AG09319 (cell line): ENCODE measurements at places on chromosomes 5 and 9.

- DNase-seq = no peak
These were observed 176.9 kb upstream of the WWC1 start for GRCh38 chr5:168114444-168115017.

GRCh38 chr9:116724123-116724522 is 37.0 kb downstream of the TRIM32 start:
- no peak for DNase-seq

- no peak for DNase-seq
These were observed 94.3 kb downstream of the RPS23 start for GRCh38 chr5:82183828-82184227.

GRCh38 chr9:86519066-86519615 is 164.9 kb upstream of the TUT7 start:
- DNase-seq = no peak

DNA sequence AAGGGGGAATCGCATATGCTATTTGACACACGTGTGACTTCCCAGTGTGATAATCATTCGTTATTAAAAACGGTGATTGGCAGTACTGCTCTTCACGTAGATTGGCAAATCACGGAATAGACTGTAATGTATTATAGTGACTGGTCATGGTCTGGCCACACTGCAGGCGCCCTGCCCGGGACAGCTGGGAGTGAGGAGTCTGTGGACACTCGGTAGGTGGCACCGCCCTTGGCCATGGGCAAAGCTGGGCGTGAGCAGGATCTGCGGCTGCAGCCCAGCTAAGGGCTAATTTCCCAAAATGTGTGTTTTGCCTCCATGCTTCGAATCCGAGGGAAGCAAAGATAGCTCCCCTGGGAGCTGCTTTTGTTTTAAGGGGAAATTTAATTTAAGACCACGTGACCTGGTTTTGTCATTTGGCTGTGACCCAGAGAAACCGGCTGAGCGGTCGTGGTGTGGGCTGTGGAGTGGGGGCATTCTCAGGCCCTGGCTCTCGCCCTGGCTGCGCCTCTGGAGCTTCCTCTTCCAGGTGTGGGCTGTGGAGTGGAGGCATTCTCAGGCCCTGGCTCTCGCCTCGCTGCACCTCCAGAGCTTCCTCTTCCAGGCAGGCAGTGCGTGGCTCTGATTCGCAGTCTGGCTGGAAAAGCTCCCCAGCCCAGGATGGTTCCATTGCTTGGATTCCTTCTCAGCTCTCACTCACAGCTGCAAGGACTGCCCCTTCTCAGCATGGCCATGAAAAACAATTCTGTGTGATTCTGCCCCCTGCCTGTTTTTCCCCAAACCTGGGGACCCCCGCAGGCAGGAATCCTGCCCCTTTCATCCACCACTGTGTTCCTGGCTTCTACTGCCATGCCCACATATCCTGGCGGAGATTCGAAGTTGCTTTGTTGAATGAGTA is 131.1 kb downstream of the OLFM1 start:
- no peak for DNase-seq

DNA sequence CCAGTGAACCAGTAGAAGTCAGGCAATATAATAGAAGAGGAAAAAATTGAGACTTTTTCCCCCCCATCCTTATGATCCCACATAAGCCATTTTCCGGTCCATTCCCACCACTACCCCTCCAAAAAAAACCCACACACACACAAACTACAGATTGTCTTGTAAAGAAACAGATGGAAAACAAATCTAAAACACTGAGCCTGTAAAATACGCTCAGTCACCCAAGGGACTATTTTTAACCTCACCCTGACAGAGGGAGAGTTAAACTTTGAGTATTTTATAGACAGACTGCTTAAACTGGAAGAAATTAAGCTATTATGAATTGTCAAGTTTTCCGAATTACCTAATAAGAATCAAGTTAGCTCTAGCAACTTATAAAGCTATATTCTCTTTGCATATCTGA is 471.8 kb upstream of the C9orf72 start:
- DNase-seq = no peak

GRCh38 chr9:123246534-123246933 is 21.9 kb downstream of the STRBP start:
- no peak for DNase-seq

GRCh38 chr5:73668486-73669111 is 42.6 kb downstream of the ARHGEF28 start:
- DNase-seq = no peak

DNA sequence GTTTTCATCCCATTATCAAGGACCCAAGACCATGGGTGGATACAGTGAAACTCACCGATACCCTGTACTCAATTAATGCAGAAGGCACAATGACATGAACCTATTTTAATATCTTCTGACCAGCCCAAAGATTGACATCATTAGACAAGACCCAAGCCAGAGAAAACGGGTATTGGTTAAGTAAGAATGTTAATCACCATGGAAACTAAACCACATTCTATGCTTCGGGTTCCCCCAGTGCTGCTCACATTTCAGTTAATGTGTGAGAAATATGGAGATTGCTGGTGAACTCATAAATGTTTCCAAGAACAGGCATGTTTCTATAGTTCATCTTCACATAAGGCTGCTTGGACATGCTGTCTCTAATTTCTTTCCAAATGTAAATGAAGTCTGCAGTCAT is 77.0 kb downstream of the IRX2 start:
- no peak for DNase-seq

DNA sequence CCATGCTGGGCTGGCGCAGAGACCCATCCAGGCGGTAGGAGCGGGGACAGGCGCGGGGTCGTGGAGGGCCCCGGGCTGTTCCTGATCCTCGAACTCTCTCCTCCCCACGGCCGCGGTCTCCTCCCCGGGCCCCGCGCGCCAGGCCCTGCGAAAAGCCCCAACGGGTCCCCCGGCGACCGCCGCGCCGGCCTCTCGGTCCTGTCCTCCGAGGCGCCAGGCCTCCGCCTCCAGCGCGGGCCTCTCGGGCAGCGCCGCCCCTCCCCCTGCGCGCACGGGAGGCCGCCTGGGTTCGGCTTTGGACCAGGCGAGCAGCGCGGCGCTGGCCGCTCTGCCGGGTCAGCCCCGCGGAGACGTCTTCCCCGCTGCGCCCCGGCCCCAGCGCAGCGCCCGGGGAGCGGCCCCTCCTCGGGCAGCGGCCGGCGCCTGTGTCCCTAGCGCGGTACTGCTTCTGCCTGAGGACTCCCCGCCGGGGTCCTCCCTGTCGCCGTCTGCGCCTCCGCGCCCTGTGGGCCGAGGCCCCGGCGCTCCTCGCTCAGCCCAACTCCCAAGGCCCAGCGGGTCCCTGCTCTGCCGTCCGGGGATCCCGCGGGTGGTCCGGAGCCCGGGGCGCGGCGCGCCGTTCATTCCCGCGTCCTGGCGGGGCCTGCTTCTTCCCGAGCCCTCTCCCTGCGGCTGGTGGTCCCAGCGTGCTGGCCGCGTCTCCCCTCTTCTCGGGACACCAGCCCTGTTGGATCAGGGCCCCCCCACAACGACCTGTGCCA is 13.4 kb downstream of the COL23A1 start:
- no peak for DNase-seq

- DNase-seq = no peak
These were observed 38.7 kb downstream of the TSTD2 start for GRCh38 chr9:97594381-97594921.
